GM23338 (cell line): ENCODE measurements at places on chromosomes 5 and 9. TPM values are rescaled to one million over a fixed set of nuclear protein-coding genes. Genes with fewer than 3 reads are reported as not detected.

Gene FAT2
- 0.27 and 0.59 TPM in 2 replicates for total RNA-seq

Gene SPINK7
- not detected in 2 replicates for total RNA-seq

Gene ZNF354C
- total RNA-seq: 9.8 and 11.3 TPM in 2 replicates

Gene BTNL3
- not detected in 2 replicates for total RNA-seq

Gene MELK
- total RNA-seq: 55.7 and 67.8 TPM in 2 replicates

GRCh38 chr9:75941066-75941465, 50.6 kb downstream of the PCSK5 start:
- DNase-seq: no peak

DNA sequence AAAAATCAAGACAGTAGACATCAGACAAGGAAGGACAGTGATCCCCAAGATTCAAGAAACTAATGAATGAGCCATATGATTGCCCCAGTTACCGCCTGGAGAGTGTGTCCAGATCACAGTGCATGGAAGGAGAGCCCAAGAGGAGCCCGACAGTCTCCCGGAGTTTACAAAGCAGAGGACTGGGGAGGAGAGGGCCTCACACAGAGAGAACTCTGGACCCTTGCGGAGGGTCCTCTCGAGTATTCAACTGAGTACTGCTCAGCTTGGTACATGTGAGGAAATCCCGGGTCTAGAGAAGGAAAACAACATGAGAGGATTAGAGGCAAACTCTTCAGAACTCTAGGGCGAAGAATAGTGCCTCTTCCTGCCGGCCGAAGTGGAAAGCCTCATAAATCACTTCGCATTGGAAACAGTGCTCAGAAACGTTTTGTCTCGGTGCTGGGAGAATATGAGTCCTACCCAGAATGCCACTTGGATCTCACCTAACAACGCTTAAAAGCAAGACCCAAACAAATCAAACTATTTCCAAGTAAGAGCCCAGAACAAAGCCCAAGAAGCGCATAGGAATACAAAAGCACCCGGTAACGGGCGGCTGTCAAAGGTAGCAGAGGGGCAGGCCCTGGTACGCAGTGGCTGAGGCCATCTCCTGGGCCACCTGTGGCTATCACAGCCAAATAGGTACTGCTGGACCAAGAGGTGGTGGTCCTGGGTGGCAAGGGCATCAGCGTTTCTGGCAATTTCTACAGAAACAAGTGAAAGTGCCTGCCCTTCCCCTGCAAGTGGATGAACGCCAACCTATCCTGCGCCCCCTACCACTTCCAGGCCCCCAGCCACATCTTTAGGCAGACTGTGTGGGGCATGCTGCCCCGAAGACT, 36.0 kb downstream of the FAM78A start:
- no peak for DNase-seq

DNA sequence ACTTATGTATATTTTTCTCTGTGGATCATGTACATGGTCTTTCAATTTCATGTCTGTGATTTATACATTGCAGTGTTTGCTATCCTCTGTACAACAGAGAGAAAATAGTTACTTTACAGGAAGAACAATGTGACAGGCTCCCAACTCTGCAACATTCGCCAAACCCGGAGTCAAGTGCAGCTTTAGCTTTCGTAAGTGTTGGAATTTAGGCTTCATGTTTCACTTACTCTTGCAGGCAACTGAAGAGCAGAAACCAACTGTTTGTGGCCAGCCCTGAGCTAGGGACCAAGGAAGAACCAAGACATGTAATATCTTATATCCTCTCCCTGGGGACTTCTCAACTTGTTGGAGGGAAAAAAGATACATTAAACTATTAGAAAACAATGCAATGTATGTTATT, 147.9 kb downstream of the C5orf15 start:
- DNase-seq: no peak

- no peak for DNase-seq
Measured at GRCh38 chr9:96502539-96503373, 52.8 kb downstream of the HABP4 start.

GRCh38 chr9:91247278-91247677, 114.4 kb downstream of the AUH start:
- no peak for DNase-seq

GRCh38 chr5:178111925-178112324, 1.4 kb upstream of the N4BP3 start:
- no peak for DNase-seq

- DNase-seq: no peak
Measured at GRCh38 chr5:5467737-5468136, 45.3 kb downstream of the ICE1 start.

- DNase-seq: no peak
Measured at GRCh38 chr5:153584960-153585359, 94.5 kb downstream of the GRIA1 start.

DNA sequence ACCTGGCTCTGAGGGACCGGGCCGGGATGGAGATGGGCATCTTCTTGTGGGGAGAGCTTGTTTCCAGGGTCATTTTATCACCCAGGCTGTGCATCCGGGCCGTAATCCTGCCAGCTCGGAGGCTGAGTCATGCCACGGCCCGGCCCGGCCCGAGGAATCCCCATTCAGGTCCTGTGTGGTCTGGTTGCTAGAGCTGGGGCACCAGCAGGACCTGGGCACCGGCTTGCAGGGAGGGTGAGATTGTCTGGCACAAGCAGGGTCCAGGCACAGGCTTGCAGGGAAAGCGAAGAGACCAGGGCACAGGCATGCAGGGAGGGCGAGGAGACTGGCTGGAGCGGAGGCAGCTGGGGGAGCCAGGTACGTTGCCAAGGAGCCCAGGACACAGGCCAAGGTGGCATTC, 106.8 kb downstream of the RXRA start:
- no peak for DNase-seq

DNA sequence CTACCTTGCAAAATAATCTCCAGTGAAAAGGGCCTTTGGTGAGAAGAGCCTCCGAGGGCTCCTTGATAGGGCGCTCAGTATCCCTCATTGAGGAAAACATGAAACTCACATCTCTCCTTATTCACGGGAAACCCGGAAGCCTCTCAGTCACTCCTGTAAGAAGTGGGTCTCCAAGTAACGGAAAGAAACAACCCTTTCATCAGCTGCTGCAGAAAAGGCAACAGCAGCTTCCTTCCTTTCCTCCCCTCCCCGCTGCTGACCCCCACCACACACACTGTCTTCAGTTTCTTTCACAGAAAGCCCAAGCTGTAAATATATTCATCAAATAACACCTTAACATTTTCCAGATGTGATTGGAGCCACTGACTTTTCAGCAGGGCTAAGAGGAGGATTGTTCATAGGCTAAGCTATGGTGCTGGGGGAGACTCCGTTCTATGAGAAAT, 81.4 kb downstream of the C9orf152 start:
- no peak for DNase-seq

DNA sequence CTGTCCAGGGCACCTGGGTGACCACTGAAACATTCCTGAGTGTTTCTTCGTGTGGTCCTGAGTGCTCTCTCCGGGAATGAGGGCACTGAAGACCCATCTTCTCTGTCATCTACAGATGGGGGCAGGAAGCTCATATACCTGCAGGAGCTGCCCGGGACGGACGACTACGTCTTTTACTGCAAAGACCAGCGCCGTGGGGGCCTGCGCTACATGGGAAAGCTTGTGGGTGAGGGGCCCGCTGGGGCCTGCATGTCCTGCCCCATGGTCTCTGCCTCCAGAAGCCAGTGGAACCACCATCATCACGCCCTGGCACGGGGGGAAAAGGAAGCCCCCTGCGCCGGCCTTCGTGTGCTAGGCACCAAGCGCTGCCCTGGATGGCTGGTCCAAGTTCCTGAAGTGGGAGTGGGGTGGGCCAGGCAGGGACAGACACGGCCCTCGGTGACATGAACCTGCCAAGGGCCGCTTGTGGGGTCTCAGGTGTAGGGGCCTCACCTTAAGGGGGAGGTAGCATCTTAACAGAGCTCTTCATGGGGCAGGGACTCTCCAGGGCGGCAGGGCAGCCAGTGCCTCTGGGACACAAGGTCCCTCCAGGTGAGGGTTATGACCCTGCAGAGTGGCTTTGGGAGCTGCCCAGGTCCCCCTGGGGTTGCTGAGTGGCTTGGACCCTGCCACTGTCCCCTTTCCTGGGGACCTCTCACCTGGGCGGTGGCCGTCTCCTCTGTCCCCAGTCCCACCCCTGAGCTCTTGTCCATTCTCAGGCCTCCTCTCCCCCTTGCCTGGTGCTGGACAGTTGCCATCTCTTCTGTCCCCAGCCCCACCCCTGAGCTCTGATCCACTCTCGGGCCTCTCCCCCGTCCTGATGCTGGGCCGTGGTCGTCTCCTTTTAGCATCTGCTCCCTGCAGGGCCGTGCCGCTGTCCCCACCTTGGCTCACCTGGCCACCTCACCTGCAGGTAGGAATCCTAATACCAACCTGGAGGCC, 2.1 kb downstream of the OBP2A start:
- DNase-seq: no peak
